Endothelial cell of umbilical vein (primary cell): ENCODE measurements at places on chromosomes 3 and 15. TPM values are rescaled to one million over a fixed set of nuclear protein-coding genes. Genes with fewer than 3 reads are reported as not detected.
A peak's percentile ranks its signal among the peaks of the same experiment; 100 is the strongest.

- no peak for DNase-seq
Measured at GRCh38 chr3:113132571-113132996, 78.8 kb upstream of the BOC start.

Gene TMEM108
- polyA plus RNA-seq, result 0.40 and 0.65 TPM in 2 replicates

Gene NT5DC2
- 402 and 516 TPM in 2 replicates for polyA plus RNA-seq

DNA sequence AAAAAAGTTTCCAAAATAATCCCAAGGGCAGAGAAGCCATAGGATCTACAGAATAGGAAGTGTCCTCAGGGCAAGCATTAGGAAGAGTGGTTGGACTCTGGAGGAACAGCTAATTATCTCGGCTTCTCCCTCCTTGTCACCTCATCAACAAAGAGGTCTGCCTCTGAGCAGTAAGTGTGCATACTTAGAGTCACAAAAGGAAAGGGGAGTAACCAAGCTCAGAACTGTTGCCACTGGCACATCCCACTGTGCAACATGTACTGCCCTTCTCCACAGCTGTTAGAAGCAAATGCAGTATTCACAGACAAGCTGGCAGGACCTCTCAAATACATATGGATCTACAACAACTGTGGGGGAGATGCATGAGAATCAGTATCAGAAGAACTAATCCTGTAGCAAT lies 31.5 kb downstream of the NGLY1 start:
- no peak for DNase-seq

Gene DPPA4
- polyA plus RNA-seq, result 0.06 and 0.10 TPM in 2 replicates

GRCh38 chr3:141269961-141270360 lies 38.3 kb downstream of the PXYLP1 start:
- no peak for DNase-seq

DNA sequence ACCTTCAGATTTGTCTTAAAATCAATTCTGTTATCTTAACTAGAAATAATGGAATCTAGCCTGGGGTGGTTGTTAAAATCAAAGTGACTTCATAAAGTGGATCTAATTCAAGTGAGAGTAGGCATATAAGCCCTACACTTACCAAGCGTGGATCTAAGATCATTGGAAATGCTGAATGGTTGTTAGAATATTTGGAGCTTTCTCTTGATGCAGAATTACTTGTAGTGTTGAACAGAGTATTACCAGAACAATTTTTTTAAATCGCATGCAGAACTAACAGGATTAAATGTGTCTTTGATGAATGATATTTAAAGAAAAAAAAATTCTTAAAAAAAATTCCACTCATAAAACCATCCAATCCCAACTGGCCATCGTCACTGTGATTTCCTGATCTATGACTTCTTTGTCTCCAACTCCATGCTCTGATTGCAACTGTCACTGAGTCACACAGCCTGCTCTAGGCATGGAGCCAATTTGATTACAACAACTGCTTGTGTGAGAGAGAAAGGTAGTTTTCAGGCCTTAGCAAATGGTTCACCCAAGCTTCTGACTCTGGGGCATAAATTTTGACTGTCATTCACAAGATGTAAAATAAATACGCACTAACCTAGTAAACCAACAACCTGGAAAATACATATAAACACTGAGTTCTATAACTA lies 25.9 kb upstream of the SPRED1 start:
- peak; percentile 78 for DNase-seq

GRCh38 chr3:27089068-27089467 lies 280.1 kb downstream of the NEK10 start:
- no peak for DNase-seq

DNA sequence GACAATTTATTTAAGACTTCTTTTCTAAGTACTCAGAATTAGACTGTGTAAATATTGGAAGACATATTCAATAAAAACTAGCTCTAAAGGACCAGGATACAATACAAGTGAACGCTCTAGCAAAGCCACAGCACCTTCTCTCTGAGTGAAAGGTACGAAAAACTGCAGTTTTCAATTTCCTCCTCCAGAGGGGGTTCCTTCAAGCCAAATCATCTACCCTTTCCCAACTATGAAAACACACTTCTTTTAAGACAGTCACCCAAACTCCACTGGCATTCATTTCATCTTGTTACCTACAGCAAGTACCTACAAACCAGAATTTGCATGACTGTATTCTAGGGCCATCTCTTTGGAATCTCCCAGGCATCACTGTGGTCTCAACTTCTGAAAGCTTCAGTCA lies 165.8 kb downstream of the ERC2 start:
- peak; percentile 11 for DNase-seq

- DNase-seq, result peak; percentile 80
Measured at GRCh38 chr3:72338942-72339669, 509.1 kb downstream of the SHQ1 start.

DNA sequence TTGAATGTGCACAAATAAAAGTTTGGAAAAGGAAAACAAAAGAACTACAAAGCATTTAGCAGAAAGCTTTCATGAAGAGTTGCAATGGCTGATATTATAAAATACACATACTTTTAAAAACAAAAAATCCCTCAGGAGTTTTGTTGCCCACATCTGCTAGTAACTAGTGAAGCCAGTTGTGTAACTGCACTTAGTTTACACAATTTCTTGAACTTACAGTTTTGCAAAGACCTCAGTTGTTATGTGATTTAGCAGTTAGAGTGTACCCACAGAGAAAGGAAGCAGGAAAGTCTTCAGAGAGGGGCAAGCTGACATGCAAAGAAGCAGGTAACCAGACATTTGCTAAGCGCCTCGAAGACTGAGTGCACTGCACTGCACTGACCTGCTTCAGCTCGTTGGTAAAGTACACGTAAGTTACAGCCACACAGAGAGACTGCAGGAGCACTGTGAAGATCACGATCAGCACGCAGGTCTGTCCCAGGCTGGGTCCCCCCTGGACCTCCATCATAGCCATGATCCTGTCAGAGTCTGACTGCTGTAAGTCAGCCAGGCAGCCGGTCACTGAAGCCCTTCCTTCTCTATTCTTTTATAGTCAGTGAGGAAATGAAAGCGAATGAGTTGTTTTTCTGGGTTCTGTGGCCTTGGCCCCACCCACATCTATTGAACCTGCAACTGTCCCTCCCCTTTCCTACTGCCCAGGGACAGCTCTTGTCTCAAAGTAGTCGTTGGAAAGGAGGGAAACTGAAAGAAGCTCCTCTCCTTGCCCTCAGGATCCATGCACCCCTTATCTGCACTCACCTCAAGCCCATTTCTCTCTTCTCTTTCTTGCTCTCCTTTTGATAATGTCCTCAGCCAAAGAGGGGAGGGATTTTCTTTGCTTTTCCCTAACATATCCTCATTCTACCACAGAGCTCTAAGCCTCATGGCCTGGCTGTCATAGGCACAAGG lies at the start of gene TNFSF10:
Gene TNFSF10, minus strand, starts transcription at position 560 of the 948 bp plus-strand sequence. Its CDS starts 46 bp downstream, at position 514.
- peak; percentile 91 for DNase-seq

DNA sequence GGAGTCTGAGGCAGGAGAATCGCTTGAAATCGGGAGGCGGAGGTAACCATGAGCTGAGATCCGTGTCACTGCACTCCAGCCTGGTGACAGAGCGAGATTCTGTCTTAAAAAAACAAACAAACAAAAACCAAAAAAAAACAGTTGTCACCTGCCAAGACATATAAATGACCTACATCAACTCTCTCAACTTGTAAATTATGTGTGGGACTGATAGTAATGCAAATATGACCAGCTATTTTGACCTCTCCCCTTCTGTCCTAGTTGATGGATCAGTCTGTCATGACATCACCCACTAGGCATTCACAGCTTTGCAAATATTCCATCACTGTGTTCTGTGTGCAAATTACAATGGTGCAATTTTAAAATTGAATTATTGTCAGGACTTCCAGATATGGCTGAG lies 175.4 kb downstream of the EBLN2 start:
- no peak for DNase-seq

DNA sequence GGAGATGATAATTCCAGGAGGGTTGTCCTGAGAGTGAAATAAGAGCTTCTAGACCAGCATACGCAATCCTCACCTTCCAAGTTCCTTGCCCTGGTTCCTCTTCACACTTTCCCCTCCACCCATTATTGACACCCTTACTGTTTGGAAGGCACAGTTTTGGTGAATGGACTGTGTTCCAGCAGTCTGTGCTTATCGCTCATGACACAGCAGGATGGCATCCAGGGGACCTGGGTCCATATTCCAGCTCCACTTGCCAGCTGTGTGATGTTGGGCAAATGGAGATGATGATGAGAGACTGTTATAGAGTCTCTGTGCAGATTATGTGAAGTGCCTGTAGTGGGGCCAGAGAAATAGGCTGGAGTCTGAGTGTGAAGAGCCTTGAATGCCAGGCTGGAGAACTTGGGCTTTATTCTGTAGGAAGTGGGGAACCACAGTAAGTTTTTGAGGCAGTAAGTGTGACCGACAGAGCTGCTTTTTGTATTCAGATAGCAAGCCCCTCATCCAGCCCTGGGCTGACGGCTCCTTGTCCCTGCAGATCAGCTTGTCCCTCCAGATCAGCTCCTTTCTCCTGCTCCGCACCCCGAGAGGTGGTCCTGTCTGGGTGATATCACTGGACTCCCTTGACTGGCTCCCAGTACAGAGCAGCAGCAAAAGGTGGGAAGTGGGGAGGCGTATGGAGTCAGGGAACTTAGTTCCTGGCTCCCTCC lies 8.1 kb downstream of the KBTBD13 start:
- DNase-seq, result no peak

Gene BHLHE40
- polyA plus RNA-seq, result 31.9 and 57.9 TPM in 2 replicates

Gene ADAMTS9
- polyA plus RNA-seq, result 5.1 and 6.5 TPM in 2 replicates

GRCh38 chr3:152513301-152513960 lies 244.7 kb downstream of the MBNL1 start:
- DNase-seq, result no peak

Gene CYP8B1
- polyA plus RNA-seq, result not detected in 2 replicates

DNA sequence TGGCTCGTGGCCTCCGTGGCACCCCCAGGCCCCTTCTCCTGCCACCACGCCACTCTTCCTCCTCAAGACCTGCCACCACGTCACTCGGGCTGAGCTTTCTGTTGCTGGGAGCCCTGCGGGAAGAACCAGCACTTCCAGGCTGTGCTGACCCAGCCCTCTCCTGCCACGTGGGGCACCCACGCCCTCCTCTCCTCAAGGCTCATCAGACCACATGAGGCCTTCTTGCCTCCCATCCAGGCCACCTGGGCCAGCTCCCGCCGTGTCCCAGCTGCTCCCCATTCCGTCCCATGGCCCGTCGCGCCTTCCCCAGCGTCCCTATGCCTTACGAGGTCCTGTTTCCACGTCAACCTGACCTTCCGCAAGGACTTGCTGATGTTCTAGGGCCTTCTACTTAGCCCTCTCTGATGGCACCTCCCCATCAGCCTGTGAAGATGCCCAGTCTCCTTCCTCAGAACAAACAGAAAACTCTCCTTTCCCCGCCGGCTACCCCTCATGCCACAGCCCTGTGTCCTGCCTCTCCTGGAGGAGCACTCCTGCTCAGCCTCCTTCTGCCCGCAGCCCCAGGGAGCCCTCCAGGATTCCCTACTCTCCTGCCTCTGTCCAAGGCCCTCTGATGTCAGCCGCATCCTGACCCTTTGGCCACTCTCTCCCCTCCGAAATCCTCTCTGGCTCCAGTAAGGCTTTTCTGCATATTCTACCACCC lies 71.1 kb upstream of the BLM start:
- no peak for DNase-seq
